Hematopoietic multipotent progenitor cell treated with erythropoietin and hydrocortisone succinate and interleukin-3 and kit ligand, for 8 days (in vitro differentiated cells): ENCODE measurements at places on chromosomes 11 and 22.

DNA sequence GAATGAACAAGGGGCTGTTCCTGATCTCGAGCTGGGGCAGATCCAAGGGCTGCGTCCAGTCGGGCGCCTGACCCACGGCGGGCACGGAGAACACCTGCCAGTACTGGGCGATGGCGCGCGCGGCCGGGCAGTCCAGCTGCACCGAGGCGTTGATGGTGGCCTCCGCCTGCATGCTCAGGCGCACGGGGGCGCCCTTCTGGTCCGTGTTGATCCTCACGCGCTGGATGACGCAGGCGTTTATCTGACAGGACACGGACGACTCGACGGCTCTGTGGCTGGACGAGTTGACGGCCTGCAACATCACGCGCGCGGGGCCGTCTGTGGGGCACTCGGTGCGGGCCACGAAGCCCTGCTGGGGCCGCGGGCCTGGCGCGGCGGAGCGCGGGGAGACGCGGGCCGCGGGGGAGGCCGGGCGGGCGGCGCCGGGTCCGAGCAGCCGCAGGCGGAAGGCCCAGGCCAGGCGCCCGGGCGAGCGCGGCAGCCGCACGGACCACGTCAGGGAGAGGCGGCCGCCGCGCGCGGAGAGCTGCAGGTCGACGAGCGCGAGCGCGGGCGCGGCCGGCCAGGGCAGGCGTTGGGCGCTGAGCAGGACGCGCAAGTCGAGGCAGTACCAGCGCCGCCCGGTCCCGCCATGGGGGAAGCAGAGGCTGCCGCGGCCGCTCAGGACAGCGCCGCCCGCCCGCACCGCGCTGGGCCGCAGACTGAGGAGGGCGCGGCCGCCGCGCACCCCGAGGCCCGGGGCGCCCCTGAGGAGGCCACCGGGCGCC is 511 bp downstream of the PKDREJ start:
- peak; percentile 77 for DNase-seq

GRCh38 chr22:19848298-19849224 is 6.1 kb downstream of the GNB1L start:
- no peak for DNase-seq

DNA sequence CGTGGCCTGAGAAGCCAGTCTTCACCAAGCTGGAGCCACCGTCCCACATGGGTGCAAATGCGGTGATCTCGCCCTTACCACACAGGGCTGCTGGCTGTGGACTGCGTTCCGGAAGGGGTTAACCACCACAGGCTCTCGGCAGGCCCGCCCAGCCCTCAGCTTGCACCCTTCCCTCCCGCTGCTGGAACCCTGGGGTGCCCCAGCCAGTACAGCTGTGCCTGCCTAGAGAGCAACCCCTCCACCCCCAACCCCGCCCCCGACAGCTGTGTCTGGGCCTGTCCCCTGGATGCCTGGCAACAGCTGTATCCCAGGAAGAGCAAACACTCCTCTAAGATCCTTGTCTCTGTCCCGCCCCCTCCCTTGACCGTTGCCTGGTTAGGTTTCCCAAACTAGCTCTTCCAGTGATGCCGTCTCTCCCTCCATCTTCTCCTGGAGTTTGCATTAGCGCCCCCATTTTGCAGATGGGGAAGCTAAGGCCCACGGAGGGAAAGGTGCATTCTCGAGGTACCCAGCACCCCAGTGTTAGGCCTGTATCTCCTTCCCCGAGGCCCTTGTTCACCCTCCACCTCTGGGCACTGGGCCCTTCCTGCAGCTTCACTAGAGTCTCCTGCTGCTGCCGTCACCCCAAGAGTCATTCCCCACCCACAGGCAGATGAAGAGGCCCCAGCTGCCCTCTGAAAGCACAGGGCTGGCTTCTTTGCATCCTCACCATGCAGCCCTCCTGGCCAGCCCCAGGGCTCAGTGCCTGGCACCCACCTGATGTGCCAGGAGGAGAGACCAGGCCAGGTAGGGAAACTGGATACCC is 12.6 kb upstream of the COX8A start:
- no peak for DNase-seq

DNA sequence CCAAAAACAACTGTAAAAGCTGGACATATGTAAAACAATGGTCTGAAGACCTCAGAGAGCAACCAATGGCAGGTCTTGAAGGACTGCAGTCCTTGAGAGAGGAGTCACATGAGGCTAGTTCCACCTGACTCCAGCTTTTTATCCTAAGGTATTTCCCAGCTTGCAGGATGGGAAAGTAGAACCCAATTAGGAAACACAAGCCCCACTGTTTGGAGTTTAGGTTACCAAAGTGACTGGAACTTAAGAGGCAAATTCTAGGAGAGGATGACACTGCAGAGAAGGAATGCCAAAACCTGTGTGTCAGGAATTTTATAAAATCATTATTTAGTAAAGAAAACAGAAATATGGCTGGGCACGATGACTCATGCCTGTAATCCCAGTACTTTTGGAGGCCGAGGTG is 18.4 kb downstream of the OR2AT4 start:
- no peak for DNase-seq

- no peak for DNase-seq
Measured at GRCh38 chr11:76510060-76511047, 65.5 kb downstream of the EMSY start.

GRCh38 chr11:914747-915501 is 4.3 kb upstream of the CHID1 start:
- DNase-seq = peak; percentile 94

- no peak for DNase-seq
Measured at GRCh38 chr11:116192509-116193210, 580.1 kb downstream of the BUD13 start.

- DNase-seq = peak; percentile 59
Measured at GRCh38 chr11:95706974-95707387, 82.6 kb downstream of the FAM76B start.

DNA sequence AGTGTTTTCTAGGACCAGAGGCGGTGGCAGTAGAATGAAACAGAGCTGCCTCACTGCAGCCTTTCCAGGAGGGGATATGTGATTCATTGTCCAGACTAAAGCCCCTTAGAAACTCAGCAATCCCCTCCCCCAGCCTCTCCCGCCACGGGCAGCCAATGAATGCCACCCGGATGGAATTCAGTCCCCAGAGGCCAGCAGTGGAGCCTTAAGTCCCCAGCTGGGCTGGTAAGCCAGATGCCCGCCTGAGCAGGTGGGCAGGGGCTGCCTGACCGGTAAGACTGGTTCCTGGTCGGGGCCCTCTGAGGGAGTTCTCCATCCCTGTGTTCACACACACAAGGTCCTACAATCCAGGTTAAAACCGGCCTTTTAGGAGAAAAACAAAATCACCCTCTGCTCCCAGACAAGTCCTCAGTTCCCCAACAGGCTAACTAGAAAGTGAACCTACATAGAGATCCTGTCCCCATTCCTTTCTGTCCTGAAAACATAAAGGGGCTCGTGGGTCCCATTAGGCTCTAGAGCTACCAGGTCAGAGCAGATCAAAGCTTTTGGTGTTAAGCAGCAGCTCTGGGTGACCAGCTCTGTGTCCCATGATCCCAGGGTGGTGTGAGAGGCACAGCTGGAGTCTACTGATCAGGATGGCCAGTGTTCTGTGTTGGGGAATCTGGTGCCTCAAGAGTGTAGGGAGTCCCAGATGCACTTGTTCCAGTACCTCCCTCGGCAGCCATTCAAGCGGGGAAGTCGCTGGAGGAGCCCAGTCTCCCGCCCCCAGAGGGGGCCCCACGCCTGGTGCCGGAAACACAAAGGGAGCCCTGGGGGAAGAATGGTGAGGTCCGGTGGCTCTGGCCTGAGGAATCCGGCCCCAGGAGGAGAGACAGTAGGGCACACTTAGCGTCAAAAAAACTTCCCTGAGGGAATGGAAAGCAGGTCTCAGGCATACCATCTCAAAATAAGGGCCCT is 2.6 kb downstream of the PATZ1 start:
- peak; percentile 48 for DNase-seq

DNA sequence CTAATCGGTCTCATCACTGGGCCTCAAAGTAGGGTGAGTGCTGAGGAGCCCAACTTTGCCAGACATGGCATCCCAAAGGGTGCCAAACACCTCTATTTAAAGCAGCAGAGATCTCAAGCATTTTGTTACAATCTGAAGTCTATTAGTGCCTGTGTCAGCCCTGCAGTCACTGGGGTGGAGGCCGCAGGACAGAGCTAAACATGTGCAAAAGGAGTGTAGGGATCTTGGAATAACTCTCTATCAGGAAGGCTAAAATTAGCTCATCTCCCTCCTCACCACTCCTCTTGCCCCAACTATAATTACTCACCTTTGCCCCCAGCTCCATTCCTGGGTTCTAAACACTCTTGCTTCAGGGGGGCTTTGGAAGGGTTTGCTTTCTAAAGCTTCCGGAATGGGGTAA is 87.5 kb downstream of the TIMP3 start:
- DNase-seq = no peak

GRCh38 chr11:87803748-87804147 is 371.5 kb downstream of the RAB38 start:
- no peak for DNase-seq

- DNase-seq = no peak
Measured at GRCh38 chr11:88266919-88267318, 70.6 kb downstream of the CTSC start.

- no peak for DNase-seq
Measured at GRCh38 chr11:41612415-41612814, 153.0 kb upstream of the LRRC4C start.

DNA sequence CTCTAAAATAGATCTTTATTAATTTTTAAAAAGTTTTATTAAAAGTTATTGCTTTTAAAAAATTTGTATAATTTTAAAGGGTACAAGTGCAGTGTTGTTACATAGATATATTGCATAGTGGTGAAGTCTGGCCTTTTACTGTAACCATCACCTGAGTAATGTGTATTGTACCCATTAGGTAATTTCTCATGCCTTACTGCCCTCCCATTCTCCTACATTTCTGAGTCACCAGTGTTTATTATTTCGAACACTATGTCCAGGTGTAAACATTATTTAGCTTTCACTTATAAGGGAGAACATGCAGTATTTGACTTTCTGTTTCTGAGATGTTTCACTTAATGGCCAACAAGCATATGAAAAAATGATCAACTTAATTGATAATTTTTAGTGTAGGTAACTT is 2.3 kb downstream of the OR51G1 start:
- no peak for DNase-seq

- no peak for DNase-seq
Measured at GRCh38 chr11:110106713-110107274, 13.6 kb downstream of the ZC3H12C start.

DNA sequence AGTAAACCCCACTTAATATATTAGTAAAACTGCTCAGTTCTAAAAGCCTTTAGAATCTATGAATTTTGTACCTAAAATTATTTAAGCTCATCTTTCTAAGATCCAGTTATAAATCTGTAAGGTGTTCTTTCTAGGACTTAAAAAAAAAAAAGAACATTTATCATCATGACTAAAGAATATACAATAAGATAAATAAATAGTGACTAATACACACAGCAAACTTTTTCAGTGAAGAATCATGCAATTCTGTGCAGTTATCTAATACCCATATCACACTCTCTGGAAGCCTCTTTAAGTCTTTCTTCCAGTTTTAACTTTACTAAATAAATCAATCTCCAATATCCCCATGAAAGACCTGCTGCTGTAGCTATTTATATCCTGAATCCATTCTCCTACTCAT is 59.8 kb downstream of the CEP57 start:
- no peak for DNase-seq

DNA sequence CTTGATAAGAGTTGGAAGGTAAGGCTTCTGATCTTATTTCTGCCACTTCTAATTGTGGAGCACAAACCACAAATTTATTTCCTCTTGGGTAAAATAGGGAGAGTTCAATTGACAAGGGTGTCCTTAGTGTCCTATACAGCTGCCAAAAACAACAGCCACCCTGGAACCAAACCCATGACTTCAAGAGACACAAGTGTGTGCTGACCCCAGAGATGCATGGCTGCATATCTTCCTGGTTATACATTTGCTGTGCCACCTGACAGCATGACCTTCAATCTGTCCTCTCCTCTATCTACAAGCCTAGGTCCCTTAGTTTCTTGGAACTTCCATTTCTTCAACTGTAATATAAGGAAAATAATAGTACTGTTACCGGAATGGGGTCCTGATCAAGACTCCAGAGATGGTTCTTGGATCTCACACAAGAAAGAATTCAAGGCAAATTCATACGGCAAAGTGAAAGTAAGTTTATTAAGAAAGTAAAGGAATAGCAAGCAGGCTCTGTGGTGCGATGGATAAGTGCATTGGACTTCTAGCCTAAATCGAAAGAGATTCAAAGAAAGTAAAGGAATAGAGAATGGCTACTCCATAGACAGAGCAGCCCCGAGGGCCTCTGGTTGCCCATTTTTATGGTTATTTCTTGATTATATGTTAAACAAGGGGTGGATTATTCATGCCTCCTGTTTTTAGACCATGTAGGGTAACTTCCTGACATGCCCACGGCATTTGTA is 15.5 kb upstream of the TMEM123 start:
- DNase-seq = no peak

DNA sequence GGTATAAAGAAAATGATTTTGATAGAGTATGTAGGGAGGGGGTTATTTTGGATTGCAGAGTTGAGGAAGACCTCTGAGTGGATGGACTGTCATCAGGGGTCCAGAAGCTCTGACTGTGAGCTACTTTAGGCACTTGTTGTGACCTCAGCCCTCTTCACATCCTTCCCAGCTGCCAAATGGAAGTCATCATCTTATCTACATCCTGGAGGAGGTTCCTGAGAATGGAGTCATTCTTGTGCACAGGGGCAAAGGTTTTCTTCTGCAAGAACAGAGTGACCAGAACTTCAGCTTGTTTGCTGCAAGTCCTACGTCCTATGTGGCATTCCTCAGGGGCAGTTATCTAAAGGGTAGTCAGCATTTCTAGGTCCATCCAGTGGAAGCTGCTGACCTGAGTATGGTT is 393.8 kb downstream of the AASDHPPT start:
- DNase-seq = no peak

DNA sequence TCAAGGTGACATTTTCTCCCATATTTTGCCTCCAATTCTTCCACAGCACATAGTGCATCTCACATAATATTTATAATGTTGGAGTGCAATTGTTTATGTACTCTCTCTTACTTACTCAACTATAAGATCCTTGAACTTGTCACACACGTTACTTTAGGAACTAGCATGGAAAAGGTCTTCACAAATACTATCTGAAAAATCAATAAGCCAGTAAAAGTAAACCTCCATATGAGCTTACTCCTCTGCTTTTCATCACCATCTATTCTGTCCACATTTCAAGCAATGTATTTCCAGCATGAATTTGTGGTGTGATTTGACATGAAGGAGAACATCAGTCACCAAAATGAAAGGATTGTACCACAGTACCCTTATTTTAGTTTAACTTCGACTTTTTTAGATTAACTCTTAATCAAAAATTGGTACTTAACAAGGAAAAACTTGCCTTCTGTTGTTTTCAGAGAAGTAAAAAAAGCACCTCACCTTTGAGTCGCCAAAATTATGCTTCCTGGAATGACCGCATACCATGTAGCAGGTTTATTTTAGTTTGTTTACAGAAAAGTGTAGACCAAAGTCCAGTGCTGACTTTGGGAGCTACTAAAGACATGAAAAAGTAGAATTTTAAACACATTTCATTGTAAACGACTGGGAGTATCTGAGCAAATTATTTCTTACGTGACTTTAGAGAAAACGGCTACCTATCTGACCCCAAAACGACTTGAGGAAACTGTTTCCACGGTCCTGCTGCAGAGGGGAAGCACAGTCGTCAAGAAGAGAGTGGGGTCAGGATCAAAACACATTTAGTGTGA is at the start of gene SLC22A9:
TSS of gene SLC22A9 (plus strand) at position 621 of the 806 bp plus-strand sequence. CDS start 272 bp downstream, outside the sequence.
- DNase-seq = no peak

- DNase-seq = no peak
Measured at GRCh38 chr11:121191818-121192217, 90.8 kb downstream of the TECTA start.
